Tracheal epithelial cell (primary cell): ENCODE measurements at places on chromosomes 4 and X. TPM values are rescaled to one million over a fixed set of nuclear protein-coding genes. Genes with fewer than 3 reads are reported as not detected.

CACNA1F gene
- 0.21 TPM in 1 of 2 replicates, not detected in the other for total RNA-seq

AFM gene
- total RNA-seq, result not detected in 2 replicates

CLIC2 gene
- under 0.01 and 1.7 TPM in 2 replicates for total RNA-seq

GAGE1 gene
- total RNA-seq, result not detected in 2 replicates

CT45A2 gene
- not detected in 2 replicates for total RNA-seq

RNF175 gene
- 3.6 TPM in 1 of 2 replicates, not detected in the other for total RNA-seq

MAML3 gene
- 0.48 and 1.9 TPM in 2 replicates for total RNA-seq

ABCG2 gene
- total RNA-seq, result under 0.01 and 0.96 TPM in 2 replicates

TRMT2B gene
- total RNA-seq, result 7.5 and 10.8 TPM in 2 replicates

CT45A3 gene
- total RNA-seq, result not detected in 2 replicates

ZIC3 gene
- not detected in 2 replicates for total RNA-seq

CHRDL1 gene
- 6.3 TPM in 1 of 2 replicates, not detected in the other for total RNA-seq

SSX3 gene
- total RNA-seq, result not detected in 2 replicates

HAND2 gene
- not detected in 2 replicates for total RNA-seq

TLR6 gene
- total RNA-seq, result 0.48 and 0.64 TPM in 2 replicates
